ENCODE measurements at places on chromosomes 12 and 14.

DNA sequence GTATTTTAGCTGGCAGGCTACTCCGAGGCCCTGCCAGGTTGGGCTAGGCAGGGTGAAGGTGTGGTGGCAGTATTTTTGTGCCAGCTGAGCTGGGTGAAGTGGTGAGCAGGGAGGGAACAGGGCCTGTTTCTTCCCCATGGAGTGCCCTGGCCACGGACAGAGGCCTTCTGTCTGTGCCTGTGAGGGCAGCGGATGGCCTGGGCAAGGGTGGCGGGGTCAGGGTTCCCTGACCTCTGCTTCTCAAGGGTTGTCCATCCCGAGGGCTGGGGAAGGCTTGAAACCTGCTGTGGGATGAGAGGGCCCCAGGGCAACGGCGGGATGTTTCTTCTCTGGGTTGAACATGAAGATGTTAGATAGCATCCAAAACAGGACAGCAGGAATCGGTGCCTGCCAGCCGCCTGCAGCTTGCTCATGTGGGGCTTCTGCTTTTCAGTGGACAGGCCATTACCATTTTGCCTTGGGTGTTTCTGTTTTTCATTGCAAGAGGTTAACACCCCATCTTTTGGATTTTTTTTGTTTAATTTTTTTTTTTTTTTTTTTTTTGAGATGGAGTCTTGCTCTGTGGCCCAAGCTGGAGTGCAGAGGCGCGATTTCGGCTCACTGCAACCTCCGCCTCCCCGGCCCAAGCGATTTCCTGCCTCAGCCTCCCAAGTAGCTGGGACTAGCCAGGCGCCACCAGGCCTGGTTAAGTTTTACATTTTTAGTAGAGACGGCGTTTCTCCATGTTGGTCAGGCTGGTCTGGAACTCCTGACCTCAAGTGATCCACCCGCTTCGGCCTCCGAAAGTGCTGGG, 3.3 kb downstream of the MTA1 start:
- DNase-seq: no peak

DNA sequence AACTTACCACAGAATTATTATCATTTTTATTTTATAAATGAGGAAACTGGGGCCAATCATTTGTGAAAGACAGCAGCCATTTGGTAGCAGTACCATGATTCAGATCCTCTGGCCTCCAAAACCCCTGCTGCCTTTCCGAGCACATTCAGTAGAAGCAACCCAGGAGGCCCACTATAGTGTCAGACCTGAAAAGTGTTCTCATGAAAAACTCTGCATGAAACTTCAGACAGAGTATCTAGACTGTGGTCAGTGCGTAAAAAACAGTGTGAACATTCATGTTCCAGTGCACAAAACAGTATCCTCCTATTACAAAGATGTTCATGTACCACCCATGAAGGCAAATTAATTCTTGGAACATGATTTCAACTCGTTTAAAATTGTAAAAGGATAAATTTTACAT, 112.0 kb downstream of the EPS8 start:
- no peak for DNase-seq

DNA sequence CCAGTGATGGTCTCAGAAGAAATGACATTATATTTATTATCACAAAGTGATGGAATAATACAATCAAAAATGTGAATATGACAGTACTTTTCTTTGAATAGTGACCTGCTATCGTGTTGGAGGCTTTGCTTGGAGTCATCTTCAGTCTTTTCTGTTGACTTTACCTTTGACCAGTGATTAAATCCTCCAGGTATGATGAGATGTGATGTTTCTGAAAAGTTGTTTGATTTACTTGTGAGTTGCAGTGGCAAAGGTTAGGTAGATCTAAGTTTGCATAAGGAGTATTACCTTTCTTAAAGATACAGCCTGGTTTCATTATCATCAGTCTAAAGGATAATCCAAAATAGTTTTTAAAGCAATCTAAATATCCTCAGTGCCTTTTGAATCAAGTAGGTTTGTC, 4.6 kb downstream of the TCP11L2 start:
- no peak for DNase-seq

DNA sequence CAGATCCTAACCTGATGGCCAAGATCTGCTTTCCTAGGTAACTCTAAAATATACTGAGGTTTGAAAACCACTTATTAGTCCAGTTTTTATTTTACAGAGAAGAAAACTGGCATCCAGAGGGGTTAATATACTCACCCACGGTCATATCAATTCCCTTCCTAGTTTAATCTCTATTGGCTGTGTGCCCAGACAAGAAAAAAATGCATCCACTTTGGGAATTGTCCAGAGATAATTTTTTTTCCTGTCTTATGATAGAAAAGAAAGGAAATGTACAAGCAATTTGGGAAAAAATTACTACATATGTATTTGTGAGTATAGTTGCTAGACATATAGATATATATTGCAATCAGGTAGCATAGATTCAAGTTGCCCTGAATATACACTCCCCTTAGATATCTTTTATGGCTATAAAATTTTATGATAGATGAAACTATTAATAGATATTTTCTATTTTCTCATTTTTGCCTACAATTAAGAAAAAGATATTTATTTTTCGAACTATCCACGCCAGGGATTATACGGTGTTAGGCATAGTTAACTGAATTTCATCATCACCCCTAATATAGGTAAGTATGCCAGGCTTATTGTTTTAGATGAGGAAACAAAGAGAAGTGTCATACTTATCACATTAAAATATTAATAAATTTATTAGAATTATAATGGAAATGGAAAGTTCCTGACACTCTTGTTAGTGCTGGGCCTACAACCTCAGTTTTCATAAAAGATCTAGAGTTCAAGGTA, 100.5 kb upstream of the SLC38A2 start:
- DNase-seq: no peak

DNA sequence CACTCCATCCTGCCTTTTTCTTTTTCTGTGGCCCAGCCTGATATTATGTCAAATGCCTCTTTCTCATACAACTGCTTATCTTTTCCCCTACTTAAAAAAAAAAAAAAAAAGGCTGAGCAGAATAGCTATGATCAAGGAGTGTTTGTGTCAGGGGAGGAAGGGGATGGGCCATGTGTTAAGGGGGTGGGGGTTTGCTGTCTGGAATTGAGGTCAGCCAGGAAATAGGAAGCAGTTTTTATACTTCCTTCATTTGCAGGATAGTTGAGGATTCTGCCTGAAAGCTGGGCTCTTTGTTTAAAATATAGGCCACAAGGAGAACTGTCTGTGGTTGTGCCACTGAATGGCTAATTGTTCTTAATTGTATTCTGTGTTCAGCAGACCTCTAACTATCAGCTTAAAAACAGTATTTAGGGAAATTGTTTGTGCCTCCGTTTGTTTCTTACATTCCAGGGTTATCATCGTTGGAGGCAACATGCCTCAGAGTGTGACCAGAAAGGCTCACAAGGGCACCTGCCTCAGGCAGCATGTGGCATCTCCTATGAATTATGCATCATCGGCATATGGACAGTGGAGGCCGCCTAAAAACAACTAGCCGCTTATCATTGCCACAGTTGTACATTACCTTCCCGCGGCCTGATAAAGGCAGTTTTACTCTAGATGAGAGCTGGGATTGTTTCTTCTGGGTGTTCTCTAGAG, 96.0 kb downstream of the SRGAP1 start:
- DNase-seq: no peak

- DNase-seq: no peak
Observed at GRCh38 chr14:30993071-30993470, 32.4 kb upstream of the AP4S1 start.

- DNase-seq: no peak
Observed at GRCh38 chr12:14216405-14217294, 148.8 kb upstream of the ATF7IP start.

DNA sequence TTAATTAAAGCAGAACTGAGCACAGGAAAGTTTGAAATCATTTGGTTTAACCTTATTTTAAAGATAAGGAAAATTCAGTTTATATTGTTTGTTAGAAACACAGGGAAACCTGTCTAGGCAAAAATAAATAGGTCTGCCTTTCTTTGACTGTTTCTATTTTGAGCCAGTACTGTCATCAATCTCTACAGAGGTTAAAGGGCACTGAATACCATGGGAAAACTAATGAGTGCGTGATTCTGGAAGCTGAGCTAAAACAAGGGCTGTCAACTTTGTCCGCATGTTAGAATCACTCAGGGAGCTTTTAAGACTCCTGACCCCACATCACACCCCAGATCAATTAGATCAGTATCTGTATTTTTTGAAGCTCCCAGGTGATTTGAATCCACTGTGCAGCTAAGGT, 38.8 kb downstream of the NOPCHAP1 start:
- DNase-seq: no peak

DNA sequence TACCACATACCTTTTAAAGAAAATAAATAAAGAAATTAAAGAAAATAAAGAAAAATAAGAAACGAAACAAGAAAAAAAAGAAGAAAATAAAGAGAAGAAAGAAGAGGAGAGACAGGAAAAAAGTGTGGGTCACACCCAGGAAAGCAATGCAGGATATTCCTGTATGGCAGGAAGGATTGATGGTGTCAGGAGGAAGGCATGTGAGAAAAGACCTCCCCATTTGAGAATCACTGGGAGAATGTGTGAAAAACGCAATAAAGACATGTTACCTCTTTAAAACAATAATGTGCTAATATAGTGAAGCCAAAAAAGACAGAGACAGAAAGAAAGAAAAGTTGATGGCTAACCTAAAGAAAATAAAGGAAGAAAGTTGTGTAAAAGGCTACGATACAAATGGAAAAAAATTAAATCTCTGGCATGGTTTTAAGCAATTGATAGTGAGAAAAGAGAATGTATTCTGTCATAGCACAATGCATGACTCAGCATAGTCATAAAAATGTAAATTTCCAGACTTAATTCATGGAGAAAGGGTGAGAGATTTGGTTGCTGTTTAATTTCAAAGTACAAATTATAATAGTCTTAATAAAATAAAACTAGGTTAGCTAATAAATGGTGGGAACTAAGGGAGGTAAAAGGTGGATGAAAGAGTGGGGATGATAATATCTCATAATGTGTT, 24.3 kb upstream of the FOXG1 start:
- no peak for DNase-seq

DNA sequence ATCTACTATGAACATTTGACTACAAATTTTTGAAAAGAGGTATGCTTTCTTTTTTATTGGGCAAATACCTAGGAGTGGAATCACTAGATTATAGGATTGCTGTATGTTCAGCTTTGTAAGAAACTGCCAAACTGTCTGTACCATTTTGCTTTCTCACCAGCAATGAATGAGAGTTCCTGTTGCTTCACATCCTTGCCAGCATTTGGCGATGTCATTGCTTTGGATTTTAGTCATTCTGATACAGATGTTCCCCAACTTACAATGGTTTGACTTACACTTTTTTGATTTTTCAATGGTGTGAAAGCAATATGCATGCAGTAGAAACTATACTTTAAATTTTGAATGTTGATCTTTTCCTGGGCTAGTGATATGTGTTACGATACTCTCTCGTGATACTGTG, 328.7 kb downstream of the RAD51B start:
- DNase-seq: no peak

GRCh38 chr12:132094269-132094891, 49.7 kb downstream of the DDX51 start:
- no peak for DNase-seq

DNA sequence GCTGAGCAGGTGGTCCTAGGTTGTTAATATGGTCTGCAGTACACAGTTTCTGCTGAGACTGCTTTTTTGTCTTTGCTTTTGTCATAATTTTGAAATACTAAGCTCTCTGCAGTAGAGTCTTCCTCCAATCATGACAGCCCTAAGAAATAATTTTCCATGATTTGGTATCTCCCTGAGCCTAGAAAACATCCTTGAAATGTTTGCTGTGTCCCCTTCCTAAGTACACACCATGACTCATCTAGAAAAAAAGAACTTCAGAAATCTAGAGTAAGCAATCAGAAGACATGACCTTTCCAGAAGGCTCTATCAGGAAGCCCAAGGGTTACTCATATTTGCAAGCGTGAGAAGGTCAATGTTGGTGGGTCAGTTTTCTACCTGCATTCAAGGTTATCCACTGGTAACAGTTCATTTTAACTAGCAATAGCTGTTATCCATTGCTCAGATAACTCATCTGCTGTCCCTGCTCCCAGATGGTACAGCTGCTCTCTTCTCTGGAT, 16.4 kb downstream of the DAD1 start:
- no peak for DNase-seq

GRCh38 chr14:58292187-58292586, 6.2 kb upstream of the ARID4A start:
- no peak for DNase-seq

DNA sequence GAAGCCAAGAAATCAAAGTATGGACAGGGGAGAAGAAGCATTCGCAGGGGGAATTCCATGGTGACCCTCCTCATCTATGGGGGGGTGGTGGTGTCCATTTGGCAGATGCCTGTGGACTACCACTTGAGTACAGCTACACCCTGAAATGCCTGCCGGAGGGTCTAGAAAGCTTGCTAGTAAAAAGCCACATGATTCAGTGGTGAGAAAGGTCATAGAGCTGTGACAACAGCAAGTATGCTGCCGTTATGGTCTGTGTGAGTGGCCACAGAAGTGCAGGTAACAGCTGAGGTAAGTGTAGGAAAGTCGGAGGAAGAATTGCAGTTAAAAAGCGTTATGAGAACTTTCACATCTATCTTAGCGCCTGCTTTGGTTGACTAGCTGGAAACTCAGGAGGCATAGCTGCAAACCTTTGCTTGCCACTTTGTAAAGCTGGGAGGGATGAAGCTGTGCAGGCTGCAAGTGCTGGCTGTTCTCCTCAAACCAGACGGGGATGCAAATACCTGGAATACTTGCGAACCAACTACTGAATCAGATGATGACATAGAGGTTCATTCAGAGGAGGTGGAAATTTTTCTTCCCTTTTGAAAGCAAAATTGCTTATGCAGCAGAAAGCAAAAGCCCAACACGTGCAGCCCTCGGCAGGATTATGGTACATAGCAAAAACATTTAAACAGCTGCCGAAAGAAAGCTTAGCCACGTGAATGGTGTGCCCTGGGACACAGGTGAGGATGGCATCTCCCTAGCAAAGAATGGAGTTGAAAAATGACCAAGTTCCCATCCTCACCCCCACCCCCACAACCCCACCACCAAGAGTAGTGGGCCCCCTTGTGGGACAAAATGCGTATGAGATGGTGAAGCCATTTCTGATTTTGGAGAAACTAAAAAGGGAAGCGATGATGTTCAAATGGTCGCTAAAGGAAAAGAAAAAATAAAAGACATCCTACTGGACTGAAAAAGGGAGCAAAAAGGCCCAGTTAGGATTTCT, 287.0 kb downstream of the RERGL start:
- DNase-seq: no peak

- DNase-seq: no peak
Observed at GRCh38 chr12:76764856-76765255, 941 bp downstream of the ZDHHC17 start.

- no peak for DNase-seq
Observed at GRCh38 chr14:61536661-61537562, 158.4 kb upstream of the HIF1A start.

- no peak for DNase-seq
Observed at GRCh38 chr12:56951582-56952339, 5.6 kb downstream of the RDH16 start.

- DNase-seq: no peak
Observed at GRCh38 chr12:32400866-32401265, 1.5 kb downstream of the FGD4 start.

GRCh38 chr14:64303471-64303917, 9.3 kb upstream of the ESR2 start:
- DNase-seq: no peak

DNA sequence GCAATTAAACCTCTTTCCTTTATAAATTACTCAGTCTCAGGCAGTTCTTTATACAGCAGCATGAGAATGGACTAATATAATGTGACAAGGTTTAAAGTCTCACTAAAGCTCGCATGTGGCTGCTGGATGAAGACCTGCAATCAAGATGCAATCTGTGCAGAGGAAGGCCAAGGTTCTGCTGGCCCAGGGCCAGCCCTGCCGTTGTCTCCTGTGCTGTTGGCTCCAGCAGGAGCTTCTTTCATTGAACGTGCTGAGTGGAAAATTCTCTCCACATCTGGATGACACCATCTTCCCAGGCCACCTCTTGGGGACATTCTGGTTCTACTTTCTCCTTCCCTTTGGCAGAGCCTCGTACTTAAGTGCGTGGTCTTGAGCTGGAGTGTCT, 742.2 kb downstream of the VRK1 start:
- DNase-seq: no peak
